A549 treated with AZD2906 at 1 μM for 4 hours (cell line): ENCODE measurements at places on chromosomes 2 and 18. TPM values are rescaled to one million over a fixed set of nuclear protein-coding genes. Genes with fewer than 3 reads are reported as not detected.

The ACTG2 gene
- total RNA-seq: 0.26 to 0.40 TPM (median 0.31 TPM) in 5 replicates

The PTH2R gene
- not detected in 5 replicates for total RNA-seq

The RTP5 gene
- not detected in 5 replicates for total RNA-seq

The RTKN gene
- 18.7 to 24.5 TPM (median 22.4 TPM) in 5 replicates for total RNA-seq

The PROKR1 gene
- total RNA-seq: 0.01 TPM in 1 of 5 replicates, not detected in the others

The DNPEP gene
- total RNA-seq: 56.8 to 62.2 TPM (median 60.4 TPM) in 5 replicates

The EFEMP1 gene
- 27.8 to 54.7 TPM (median 39.6 TPM) in 5 replicates for total RNA-seq

The TACR1 gene
- total RNA-seq: 0.02 to 0.13 TPM (median 0.05 TPM) in 5 replicates

The GREB1 gene
- 2.3 to 4.1 TPM (median 3.5 TPM) in 5 replicates for total RNA-seq

The ACMSD gene
- not detected in 5 replicates for total RNA-seq

The SERPINB5 gene
- total RNA-seq: 0.09 to 0.34 TPM (median 0.10 TPM) in 5 replicates

The PARD3B gene
- total RNA-seq: 0.76 to 1.1 TPM (median 1.1 TPM) in 5 replicates
